Psoas muscle (tissue), 8 donors: ENCODE measurements at places on chromosomes 11 and 22. TPM values are rescaled to one million over a fixed set of nuclear protein-coding genes. Genes with fewer than 3 reads are reported as not detected.
A peak's percentile ranks its signal among the peaks of the same experiment; 100 is the strongest.

The DBX1 gene
- not detected for total RNA-seq

The SMTNL1 gene
- 7.6 TPM for total RNA-seq

The GLYAT gene
- not detected for total RNA-seq

The KRTAP5-11 gene
- not detected for total RNA-seq

The APOBEC3H gene
- total RNA-seq: not detected

The KCNK4 gene
- total RNA-seq: not detected

The ZNF214 gene
- 0.97 TPM for total RNA-seq

The KRTAP5-8 gene
- total RNA-seq: not detected

The APLNR gene
- 3.5 TPM for total RNA-seq

The MMP27 gene
- total RNA-seq: not detected

The CASP4 gene
- total RNA-seq: 5.5 TPM

The TREH gene
- not detected for total RNA-seq

The SLC15A3 gene
- 14.6 TPM for total RNA-seq

The TEAD1 gene
- total RNA-seq: 133 TPM

The VWCE gene
- total RNA-seq: 0.84 TPM

The FOLR1 gene
- not detected for total RNA-seq

The SHISAL1 gene
- total RNA-seq: not detected

DNA sequence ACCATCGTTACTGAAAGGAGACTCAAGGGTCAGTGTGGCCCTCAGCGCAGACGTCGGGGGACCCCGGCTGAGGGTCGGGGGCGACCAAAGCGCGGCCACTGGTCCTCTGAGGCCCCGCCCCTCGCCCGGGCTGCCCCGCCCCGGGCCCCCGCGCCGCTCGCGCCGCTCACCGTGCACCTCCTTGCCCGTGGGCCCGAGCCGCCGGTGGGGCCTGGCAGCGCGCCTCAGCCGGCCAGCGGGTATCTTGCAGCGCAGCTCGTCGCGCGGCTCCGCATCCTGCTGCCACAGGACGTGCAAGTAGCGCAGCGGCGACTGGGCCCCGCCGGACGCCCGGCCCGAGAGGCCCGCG lies 419 bp downstream of the ANKRD54 start:
- peak; percentile 56 for DNase-seq

DNA sequence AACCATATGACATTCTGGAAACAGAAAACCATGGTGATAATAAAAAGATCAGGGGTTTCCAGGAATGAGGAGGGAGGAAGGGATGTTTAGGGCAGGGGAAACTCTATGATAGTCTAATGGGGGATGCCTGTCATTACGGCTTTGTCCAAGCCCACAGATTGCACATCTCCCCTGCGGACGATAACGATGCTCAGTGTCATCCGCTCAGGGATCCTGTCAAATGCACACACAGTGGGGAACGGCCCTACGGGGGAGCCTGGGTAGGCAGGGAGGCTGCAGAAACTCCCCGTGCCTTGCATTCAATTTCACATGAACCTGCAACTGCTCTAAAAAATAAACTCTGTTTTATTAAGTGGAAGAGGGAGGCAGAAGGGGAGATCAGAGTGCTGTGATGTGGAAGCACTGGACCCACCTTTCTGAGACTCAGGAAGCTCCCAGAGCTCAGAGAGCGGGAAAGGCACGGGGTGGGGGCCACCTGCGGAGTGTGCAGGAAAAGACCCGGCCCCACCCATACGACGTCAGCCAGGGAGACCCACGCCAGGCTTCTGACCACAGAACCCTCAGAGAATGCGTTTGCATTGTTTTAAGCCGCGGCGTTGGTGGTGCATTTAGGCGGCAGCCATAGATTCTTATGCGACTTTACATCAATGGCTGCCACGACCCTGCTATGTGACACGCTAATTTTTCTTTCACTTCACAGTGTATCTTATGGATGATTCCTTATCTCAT lies 543.5 kb downstream of the BRD1 start:
- no peak for DNase-seq

- no peak for DNase-seq
Observed at GRCh38 chr11:26063915-26064314, 268.0 kb upstream of the ANO3 start.

DNA sequence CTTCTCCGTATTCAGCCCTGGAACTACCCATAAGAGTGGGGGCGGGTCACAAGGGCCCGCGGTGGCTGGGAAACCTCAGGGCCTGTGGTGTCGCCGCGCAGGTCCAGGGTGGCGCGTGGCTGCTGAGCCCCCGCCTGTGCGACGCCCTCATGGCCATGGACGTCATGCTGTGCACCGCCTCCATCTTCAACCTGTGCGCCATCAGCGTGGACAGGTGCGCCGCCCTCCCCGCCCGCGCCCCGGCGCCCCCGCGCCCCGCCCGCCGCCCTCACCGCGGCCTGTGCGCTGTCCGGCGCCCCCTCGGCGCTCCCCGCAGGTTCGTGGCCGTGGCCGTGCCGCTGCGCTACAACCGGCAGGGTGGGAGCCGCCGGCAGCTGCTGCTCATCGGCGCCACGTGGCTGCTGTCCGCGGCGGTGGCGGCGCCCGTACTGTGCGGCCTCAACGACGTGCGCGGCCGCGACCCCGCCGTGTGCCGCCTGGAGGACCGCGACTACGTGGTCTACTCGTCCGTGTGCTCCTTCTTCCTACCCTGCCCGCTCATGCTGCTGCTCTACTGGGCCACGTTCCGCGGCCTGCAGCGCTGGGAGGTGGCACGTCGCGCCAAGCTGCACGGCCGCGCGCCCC lies 2.4 kb downstream of the DRD4 start:
- DNase-seq: no peak

GRCh38 chr11:73164803-73165540 lies 22.9 kb upstream of the FCHSD2 start:
- DNase-seq: peak; percentile 16

DNA sequence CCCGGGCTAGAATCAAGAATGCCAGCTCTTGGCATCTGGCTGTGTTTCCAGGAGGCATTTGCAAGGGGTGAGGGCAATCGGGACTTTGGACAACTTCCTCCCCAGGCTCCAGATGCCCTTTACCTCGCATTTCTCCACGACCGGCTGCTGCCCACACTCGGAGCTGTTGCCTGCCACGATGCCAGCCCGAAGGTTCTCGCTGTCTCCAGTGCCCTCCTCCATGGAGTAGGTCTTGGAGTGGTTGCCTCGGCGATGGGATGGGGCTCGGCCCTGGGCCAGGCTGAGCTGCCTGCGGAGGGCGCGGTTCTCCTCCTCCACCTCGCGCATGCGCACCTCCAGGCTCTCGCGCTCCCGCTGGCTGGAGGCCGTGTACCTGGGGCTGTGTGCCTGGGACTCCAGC lies 270.0 kb downstream of the LARGE1 start:
- no peak for DNase-seq

DNA sequence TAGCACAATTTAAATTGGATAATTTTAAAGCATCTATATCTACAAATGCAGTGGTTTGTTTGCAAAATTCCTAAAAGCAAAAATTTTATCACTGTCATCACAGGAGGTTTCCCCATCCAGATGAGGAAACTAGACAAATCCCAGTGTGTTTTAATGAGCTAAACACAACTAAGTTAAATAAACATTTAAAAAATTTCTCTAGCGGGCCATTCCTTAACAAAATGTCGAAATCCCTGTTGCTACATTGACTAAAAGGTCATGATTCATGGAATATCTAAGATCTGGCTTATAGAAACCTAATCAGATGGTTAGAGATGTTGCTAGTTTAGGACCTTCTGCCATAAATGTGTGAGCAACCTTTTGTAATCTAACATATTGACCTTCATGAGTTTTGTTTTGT lies 107.3 kb upstream of the BDNF start:
- no peak for DNase-seq

DNA sequence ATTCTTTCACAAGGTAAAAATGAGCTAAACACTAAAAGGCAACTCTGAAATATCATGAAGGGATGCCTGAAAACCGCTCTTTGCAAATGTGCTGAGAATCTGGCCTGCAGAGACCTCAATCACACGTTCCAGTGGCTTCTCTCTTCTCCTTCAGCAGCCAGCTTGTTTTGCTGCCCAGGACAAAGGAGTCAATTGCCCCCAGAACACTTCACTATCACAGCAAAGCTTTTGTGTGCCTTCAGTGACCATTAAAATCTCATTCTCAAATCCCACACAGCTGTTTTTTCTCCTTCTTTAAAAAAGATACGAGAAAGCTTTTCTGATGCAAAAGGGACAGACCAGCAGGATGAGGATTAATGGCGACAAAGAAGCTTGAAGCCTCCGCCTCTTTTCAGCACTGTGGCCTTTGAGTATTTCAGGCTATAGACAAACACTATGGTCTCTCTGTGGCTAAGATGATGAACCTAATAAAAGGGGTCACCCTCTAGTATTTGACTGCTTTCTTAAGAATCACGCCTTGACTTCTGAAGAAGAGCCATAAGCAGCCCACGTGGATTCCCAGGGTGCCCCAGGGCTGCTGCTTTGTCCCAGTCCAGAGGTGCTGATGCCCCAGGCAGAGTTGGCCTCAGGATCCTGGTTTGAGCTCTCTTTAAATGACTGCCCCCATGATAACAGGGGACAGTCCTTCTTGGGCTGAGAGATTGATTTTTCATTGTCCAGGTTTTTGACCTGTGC lies 33.4 kb upstream of the NRIP3 start:
- DNase-seq: no peak

GRCh38 chr11:113725407-113725806 lies 19.3 kb upstream of the TMPRSS5 start:
- no peak for DNase-seq

DNA sequence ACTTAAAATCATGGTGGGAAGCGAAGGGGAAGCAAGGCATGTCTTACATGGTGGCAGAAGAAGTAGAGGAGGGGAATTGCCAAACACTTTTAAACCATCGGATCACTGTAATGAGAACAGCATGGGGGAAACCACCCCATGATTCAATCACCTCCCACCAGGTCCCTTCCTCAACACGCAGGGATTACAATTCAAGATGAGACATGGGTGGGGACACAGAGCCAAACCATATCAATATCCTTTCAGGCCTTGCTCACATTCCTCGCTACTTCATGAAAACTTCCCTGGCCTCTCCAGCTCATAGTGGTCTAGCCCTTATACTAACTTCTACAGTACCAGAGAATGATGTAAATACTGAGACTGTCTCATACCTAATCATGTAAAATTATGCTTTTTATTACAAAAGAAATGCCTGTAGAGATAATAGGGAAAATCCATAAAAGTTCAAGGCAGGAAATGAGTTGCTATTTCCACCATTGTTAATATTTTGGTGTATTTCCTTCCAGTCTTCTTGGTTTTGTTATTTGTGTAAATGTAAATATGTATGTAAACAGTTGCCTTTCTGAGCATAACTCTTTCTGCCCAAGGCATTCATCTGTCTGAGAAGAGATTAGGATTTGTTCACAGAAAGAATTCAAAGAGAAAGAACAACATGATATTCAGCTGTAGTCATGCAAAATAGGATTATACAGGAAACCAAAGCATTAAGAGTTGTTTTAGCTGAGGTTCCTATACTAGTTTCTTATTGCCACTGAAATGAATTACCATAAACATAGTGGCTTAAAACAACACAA lies 104.3 kb upstream of the LDLRAD3 start:
- DNase-seq: no peak

- DNase-seq: no peak
Observed at GRCh38 chr11:103315248-103315647, 206.0 kb downstream of the DYNC2H1 start.

DNA sequence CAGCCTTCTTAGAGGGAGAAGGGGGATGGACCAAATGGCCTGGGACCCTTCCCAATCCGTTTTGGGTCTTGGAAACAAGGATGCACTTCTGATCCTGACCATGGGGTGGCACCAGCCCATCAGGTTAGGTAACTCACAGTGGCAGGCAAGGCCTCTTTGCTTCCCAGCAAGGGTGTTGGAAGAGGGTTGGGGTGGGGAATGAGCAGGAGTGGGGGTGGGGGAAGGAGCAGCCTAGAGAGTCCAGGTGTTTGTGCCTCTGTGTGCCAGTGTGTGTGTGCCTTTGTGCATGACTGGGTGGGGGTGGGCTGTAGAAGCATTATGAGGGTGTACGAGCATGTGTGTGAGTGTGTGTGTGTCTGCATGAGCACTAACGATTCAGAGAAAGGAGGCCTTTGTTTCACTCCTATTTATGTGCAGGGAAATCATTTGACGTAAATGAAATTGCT lies 213.1 kb downstream of the INSC start:
- DNase-seq: peak; percentile 25

GRCh38 chr11:117817368-117818040 lies 7.0 kb downstream of the FXYD2 start:
- DNase-seq: peak; percentile 83

- no peak for DNase-seq
Observed at GRCh38 chr22:38097557-38098409, 12.7 kb downstream of the BAIAP2L2 start.

GRCh38 chr11:46972821-46973220 lies 36.3 kb downstream of the CSTPP1 start:
- DNase-seq: no peak

GRCh38 chr11:112630496-112630895 lies 330.7 kb upstream of the NCAM1 start:
- DNase-seq: no peak

DNA sequence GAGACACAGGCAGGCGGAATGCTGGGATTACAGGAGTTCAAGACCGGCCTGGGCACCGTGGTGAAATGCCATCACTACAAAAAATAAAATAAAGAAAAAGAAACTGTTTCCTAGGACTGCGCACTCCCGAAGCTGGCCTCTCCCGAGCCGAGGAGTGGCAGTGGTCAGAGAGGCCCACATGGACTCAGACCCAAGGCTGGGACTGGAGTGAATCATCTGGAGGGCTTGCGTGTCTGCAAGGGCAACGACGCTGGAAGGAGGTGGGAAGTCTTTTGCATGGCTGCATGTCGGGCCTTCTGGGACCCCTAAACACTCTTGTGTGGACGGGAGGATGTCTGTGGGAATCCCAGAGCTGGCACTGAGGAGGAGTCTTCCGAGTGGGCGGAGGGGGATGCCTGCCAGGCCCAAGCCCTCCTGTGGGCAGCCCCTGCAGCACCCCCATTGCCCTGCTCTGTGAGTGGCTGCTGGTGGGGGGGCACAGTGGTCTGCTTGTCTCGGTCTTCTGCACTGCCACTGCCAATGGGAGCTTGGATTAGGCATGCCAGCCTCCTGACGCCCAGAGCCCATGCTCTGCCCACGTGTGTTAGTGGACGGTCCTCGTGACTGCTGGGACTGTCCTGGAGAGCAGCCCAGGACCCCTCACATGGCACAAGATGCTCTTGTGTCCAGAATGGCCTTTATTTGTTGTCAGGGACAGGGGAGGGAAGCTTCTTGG lies 1.8 kb upstream of the AP2A2 start:
- peak; percentile 40 for DNase-seq

- DNase-seq: no peak
Observed at GRCh38 chr22:28183078-28183860, 264.2 kb upstream of the PITPNB start.

DNA sequence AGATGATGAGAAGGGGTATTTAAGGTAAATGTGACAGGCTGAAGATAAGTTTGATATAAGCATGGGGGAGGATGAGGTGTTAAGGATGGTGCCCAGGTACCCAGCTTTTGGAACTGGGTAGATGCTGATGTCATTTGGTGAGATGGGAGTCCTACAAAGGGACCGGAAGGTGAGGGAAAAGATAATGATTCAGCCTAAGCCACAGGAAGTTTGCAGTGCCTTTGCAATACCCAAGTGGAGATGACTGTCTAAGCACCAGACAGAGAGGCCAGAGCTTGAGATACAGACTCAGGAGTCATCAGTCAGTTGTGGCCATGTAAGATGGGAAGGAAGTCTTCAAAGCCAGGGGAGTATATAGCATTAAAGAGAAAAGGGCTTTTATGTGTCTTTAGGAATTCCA lies 30.0 kb upstream of the SMCO4 start:
- no peak for DNase-seq

- no peak for DNase-seq
Observed at GRCh38 chr11:69195824-69196782, 40.4 kb downstream of the SMIM38 start.

GRCh38 chr22:27985323-27986275 lies 66.5 kb upstream of the PITPNB start:
- no peak for DNase-seq

- DNase-seq: no peak
Observed at GRCh38 chr11:31433851-31434250, 64.2 kb downstream of the DNAJC24 start.
